Thoracic aorta (tissue), 2 donors: ENCODE measurements at places on chromosomes 16 and 17.
A peak's percentile ranks its signal among the peaks of the same experiment; 100 is the strongest.

DNA sequence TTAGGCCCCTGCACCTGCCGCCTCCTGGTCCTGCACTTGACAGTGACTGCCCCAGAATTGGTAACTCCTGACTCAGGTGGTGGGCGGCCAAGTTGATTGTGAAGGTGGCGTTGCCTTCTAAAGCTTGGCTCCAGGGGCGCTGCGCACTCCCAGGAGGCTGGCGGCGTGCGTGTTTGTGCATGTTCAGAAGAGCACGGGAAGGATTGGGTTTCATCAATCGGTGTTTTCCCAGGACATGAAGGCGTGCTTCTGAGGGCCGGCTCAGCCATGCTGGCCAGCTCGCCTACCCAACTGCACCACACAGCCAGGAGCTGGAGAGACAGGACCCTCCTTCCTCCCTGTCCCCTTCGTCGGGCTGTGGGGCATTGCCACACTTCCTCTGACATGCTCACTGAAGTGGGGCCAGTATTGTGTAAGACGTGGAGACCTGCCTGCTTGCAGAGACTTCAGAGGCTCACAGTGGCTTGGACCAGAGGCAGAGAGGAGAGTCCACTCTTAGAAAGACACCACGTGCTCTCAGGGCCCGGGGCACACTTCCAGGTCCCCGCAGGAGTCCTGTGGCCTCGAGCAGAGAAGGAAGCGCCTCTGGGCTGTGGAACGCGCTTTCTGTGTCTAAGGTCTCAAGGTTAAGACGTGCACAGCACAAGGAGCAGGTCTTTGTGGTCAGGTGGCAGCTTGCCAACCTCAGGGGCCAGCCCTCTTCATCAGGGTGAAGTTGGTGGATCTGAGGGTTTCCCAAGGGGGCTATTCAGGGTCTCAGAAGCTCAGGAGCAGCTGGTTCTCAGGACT lies 2.8 kb downstream of the RAB40C start:
- DNase-seq: no peak

- DNase-seq: no peak
Observed at GRCh38 chr16:84614968-84615813, 2.7 kb downstream of the COTL1 start.

GRCh38 chr17:77451245-77451893 lies 310.6 kb downstream of the SEC14L1 start:
- DNase-seq: no peak

- no peak for DNase-seq
Observed at GRCh38 chr17:33892717-33893591, 362.1 kb upstream of the CCL2 start.

DNA sequence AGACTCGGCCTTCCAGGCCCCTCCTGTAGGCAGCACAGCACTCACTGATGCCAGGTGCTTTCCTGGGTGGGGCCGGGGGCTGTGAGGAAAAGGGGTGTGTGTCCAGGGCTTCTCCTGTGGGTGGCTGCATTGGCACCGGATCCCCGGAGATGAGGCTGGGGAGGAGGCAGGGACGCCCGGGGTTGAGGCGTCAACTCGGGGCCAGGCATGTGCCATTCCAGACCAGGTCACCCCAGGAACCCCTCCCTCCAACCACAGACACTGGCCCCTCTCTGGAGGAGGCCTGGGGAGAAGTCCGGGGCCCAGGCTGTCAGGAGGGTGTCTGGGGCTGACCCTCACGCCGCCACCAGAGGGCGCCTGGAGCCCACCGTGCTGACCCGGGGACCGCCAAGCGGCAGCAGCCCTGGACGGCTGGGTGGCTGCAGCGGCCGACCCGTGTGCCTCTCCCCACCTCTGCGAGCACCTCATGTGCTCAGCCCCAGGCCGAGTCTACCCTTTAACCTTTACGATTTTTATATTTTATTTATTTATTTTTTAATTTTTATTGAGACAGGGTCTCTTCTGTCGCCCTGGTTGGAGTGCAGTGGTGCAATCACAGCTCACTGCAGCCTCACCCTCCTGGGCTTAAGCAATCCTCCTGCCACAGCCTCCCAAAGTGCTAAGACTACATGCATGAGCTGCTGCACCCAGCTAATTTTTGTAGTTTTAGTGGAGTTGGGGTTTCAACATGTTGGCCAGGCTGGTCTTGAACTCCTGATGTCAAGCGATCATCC lies 3.2 kb upstream of the METRN start:
- DNase-seq: no peak

- DNase-seq: no peak
Observed at GRCh38 chr17:11797803-11798202, 199.5 kb downstream of the ZNF18 start.

GRCh38 chr17:17749921-17750320 lies 68.7 kb downstream of the RAI1 start:
- no peak for DNase-seq

GRCh38 chr16:59997706-59998105 lies 1263.6 kb upstream of the GOT2 start:
- DNase-seq: no peak

- no peak for DNase-seq
Observed at GRCh38 chr17:18933102-18934058, 18.6 kb upstream of the SLC5A10 start.

DNA sequence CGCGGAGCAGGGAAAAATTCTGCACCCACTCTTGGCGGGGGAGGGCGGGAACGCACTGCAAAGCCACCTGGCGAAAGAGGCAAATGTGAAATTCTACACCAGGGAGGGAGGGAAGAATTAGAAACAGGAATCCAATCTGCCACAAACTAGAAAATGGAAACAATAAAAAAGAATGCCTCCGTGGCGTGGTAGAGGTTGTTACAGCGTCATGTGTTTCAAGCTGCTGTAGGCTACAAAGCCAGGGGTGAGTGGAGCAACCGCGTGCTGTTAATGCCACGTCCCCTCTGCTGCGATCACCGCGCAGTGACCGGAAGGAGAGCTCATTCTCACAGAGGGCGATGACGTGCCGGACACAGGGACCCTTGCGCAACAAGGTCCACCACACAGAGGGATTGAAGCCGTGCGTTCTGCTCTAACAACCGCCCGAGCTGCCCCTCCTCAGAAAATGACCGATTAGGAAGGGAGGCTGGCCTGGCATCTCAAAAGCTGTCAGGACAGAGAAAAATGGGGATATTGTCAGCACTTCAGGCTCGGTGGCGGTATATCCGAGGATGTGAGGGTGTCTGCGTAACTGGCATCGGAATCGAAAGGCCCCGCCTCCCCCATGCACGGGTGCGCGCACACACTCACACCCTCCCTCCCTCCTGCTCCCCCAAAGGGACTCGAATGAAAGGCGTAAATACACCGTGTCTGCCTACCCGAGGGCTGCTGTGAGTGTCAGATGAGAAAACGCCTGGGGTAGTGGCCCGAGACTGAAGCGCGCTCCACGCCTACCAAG lies 70.8 kb upstream of the TNRC6C start:
- peak; percentile 91 for DNase-seq

GRCh38 chr17:29449865-29450671 lies 59.9 kb downstream of the TAOK1 start:
- no peak for DNase-seq

DNA sequence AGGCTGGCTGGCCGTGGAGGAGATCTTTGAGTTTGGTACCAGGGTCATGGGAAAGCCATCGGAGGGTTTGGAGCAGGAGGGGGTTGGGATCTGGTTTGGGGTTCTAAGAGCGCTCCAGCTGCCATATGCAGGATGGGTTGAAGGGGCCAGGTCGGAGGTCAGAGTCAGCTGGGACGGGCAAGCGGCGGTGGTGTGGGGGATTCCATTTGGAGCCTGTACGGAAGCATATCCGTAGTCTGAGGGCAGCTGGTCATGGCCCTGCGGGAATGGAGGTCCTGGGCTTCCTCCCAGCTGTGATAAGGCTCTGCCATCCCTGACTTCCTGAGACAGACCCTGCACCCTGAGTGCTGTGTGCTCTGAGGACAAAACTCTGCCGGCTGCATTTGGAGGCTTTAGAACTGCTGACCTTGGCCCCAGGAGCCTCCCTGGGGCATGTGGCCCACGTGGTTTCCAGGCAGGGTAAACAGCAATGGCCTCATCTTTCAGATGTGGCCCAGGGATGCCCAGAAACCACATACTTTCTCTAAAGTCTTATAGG lies 46.5 kb downstream of the ATP2C2 start:
- DNase-seq: no peak

DNA sequence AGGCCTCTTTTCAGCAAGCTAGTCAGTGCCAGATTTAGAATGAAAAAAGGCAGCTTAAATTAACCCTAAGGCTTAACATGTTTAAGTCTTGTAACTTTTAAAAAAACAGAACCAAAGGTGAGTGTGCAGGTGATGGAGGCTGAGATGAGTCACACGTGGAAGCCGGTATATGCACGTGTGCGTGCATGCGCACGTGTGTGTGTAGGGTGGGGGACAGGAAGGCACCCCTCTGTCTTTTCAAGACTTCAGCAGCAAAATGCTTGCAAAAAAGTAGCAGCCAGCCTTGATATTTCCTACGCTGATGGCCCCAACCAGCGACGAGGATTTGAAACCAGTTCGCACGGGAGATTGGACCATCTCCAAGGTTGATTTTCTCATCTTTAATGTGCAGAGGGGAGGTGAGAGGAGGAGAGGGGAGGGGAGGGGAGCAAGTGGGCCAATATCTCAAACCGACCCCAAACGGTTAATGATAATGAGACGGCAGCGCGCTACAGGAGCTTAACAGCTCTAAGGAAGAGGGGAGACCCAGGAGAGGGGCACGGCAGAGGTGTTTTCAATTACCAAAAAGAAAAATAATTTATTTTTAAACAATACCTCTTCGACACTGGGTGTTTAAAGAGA lies 154.7 kb downstream of the ZNF423 start:
- no peak for DNase-seq

GRCh38 chr17:29664743-29665480 lies 42.2 kb upstream of the CORO6 start:
- no peak for DNase-seq

DNA sequence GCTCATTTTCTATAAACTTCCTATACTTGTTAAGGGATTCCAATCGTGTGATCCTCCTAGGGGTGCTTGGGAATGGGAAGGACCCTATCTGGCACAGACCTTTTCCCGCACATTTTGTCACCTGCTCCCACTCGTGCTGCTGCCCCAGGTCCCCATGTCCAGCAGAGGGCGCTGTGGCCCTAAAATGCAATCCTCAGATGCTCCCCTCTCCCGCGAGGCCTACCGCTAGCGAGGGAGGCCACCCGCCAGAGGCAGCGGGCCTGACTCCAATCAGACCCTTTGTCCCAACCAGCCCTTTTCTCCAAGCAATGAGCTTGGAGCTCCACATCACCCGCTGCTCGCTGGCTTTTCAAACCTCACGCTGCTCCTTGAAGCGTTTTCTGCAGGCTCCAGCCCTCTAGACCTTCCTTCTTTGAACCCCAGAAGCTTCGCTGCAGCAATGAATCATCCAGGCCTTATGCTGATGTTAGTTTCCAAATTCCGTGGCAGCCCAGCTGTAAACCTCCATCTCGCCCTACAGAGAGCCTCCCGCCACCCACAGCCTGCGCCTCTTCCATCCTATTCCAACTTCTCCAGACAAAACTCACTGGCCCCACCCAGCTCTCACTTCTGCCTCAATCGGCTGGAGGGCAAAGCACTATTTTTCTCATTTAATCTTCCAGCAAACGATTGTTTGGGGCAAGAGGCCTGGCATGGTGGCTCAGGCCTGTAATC lies 23.6 kb upstream of the FZD2 start:
- DNase-seq: peak; percentile 73

- DNase-seq: no peak
Observed at GRCh38 chr16:2211923-2212347, 1.3 kb upstream of the BRICD5 start.

DNA sequence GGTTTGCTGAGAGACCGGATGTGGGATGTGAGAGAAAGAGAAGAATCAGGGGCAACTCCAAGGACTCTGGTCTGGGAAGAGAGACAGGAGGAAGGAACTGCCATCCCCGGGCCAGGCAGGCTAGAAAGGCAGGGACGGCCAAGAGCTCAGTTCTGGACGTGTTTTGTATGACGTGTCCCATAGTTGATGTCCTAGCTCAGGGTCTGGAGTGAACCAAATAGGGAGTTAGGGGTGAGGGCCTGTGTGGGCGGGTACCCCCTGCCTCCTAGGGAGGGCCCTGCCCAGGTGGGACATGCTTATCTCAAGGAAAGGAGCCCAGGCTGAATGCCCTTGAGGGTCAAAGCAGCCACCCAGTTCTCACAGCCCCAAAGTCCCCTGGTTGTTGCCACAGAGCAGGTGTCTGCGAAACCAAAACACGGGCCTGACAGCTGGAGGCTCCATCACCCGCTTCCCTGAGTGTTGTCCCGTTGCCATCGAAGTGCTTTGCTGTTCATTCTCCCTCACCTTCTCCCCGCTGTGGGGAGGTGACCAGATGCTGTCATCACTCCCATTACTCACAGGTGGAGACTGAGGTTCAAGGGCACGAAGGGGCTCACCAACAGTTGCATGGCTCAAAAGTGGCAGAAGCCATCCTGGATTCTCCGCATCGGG lies 7.5 kb downstream of the ABCC3 start:
- no peak for DNase-seq

- DNase-seq: no peak
Observed at GRCh38 chr17:15498107-15498506, 30.7 kb upstream of the CDRT4 start.

DNA sequence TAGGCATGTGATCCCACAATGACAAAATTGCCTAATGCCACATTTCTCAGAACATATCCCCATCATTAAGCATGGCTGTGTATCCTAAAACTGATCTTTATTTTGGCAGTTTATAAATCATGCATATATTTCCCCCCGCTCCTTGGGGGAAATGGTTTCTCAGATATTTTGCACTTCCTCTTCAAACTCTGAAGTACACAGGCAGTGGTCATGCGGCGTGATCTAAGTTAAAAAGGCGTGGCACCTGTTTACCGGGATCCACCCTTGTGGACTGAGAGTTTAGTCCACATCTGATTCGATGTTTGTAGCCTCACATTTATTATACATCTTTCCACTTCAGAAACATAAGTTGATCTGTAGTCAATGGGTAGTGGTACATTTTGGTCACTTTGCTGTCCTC lies 51.4 kb downstream of the USP10 start:
- DNase-seq: no peak

GRCh38 chr17:77200711-77201110 lies 59.9 kb downstream of the SEC14L1 start:
- DNase-seq: no peak

GRCh38 chr16:77374384-77374783 lies 60.5 kb downstream of the ADAMTS18 start:
- DNase-seq: no peak

DNA sequence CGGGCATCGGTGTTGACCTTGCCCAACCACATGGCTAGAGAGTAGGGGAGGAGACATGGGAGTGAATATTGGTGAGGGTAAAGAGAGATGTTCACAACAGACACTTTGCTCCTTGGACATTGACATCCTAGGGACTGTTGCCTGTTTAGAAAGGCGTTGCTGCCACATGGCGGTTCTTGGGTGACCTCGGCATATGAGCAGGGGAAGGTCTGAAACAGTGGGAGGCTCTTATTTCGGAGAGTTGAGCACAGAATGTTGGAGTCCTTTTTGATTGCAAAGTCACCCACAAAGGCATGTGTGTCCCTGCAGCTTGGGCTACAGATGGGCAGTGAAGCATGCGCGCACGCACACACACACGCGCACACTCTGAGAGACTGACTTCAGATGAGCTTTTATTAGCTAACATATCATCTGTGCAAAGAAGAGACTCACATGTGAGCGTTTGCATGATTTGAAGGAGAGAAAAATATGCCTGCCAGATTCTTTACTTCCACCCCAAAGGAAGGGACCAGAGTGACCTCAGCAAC lies 104.4 kb downstream of the SHISA9 start:
- no peak for DNase-seq

- peak; percentile 51 for DNase-seq
Observed at GRCh38 chr16:70750893-70751467, 50.0 kb downstream of the VAC14 start.

GRCh38 chr16:25690552-25691143 lies 1.1 kb upstream of the HS3ST4 start:
- no peak for DNase-seq
